Calu3 (cell line): ENCODE measurements at places on chromosomes 1 and 21. TPM values are rescaled to one million over a fixed set of nuclear protein-coding genes. Genes with fewer than 3 reads are reported as not detected.
A peak's percentile ranks its signal among the peaks of the same experiment; 100 is the strongest.

GRCh38 chr1:154935749-154936554, 567 bp downstream of the PMVK start:
- DNase-seq: peak; percentile 28

Gene CRB1
- total RNA-seq: not detected in 2 replicates

GRCh38 chr1:103087256-103087655, 21.1 kb downstream of the COL11A1 start:
- no peak for DNase-seq

DNA sequence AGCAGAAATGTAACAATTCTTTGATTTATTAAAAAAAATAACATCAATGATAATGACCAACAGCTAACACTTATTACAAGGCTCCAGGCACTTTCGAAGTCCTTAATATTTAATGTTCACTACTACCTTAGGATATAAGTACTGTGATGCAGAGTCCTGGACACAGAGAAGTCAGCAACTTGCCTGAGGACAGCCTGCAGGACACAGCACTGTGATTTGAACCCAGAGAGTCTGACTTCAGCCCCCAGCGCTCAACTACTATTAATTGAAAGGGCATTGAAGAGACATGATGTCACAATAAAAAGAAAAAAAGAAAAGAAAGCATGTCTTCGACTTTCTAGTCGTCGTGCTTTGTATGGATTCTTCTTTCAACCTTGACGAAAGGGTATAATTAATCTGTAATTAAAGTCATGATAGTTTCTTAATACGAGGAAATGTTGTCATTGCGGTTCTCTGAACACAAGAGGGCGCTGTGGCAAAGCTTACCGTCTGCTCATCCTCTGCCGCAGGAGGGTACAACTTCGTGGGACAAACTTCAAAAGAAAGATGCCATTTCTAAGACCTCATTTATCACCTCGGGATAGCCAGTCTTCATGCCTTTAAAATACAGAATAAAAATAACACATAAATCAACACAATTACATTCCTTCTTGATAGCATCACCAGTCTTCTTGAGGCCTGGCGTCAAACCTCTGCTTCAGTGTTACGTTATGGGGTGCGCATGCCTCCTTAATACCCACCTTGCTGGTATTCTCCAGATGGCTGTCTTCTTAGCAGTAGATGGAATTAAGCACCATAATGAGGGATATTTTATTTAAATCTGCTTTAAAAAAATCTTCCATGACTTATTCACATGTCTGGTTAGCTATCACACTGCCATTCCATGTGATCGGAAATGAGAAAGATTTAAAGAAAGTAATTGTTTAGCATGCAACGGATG, 240.1 kb downstream of the DISC1 start:
- DNase-seq: peak; percentile 64

- no peak for DNase-seq
These were observed 112.1 kb downstream of the TNFSF18 start for GRCh38 chr1:172938681-172939080.

DNA sequence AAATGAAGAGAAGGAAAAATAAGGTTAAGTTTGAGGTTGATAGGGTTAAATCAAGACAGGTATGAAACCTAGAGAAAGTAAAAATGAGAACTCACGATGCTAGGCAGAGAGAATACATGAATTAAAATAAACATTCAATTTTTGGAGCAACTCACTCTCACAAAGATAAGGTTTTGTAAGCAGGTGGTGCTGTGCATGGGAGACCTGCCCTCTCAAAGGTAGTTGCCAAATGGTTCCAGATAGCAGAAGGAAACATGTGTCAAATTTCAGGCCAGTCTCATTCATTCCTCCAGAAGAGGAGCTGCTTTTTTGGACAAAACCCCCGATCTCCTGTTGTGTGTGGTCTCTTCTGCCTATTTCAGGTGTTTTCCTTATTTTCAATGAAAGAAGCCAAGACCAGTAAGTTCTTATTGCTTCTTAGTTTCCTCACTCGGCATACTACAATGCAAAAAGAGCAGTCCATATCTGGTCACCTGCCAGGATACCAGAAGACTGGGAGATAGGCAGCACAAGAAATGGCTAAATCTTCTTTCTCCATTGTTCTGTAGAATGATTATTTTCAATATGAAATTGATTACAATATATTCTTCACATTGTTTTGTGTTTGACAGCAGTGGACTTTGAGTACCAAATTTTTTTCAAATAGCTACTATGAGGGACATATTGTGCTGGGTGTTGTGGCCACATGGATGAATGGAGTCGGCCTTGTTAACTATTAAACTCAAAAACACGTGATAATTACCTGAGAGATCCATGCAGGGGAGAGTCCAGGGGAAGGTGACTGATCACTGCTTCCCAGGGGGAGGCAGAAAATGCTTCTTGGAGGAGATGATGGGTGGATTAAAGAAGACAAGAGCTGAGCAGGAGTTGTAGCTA, 3.6 kb downstream of the CR1L start:
- no peak for DNase-seq

DNA sequence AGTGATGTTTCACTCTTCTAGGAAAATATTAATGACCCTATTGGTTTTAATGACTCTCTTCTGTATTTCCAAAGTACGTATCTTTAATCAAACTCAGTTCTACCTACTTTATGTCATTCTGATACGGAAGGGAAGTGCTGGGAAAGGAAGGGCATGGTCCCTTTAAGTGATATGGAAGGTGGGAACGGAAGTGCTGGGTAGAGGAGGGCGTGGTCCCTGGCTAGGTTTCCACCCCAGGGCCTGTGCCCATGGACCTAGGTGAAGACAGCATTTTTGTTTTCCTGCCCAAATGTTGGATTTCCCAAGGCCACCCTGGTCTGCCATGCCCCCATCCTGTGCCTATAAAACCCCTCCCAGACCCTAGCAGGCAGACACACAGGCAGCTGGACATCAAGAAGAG, 24.0 kb downstream of the RGS4 start:
- no peak for DNase-seq

- DNase-seq: no peak
These were observed 15.9 kb downstream of the SYT2 start for GRCh38 chr1:202694314-202694713.

DNA sequence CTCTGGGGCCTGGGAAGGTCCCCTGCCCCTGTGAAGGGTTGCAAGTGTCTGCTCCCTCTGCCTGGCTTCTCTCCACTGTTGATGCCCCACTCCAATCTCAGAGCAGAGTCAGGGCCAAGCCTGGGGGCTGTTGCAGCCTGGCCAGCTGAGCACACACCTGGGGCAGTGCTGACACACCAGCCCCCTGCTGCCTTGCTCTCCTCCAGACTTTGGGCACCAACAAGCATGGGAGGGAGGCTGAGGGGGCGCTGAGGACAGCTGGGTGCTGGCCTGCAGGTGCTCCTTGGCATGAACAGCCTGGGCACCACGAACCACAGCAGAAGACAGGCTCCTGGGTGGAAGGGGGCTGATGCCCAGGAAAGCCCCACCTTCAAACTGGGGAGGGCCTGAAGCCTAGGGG, 9.6 kb upstream of the MTR start:
- no peak for DNase-seq

GRCh38 chr1:8586438-8586837, 231.0 kb downstream of the RERE start:
- DNase-seq: no peak

DNA sequence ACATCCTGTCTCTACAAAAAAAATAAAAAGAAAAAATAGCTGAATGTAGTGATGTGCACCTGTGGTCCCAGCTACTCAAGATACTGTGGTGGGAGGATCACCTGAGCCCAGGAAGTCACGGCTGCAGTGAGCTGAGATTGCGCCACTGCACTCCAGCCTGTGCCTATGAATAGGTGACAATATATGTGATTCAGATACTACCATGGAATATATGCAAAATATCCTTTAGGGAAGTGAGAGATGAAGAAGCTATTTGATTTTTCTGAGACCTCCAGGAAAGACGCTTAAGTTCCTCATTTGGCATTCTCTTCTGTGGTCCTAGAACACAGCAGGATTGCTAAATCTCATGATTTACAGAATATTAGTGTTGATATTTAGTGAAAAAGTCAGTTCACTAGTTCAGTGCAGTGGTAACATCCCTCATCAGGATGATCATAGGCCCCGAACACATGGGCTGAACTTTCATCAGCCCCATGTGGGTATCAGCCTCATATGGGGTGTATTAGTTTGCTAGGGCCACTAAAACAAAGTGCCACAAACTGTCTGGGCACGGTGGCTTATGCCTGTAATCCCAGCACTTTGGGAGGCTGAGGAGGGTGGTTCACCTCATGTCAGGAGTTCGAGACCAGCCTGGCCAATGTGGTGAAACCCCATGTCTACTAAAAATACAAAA, 6.0 kb upstream of the VASH2 start:
- DNase-seq: no peak

DNA sequence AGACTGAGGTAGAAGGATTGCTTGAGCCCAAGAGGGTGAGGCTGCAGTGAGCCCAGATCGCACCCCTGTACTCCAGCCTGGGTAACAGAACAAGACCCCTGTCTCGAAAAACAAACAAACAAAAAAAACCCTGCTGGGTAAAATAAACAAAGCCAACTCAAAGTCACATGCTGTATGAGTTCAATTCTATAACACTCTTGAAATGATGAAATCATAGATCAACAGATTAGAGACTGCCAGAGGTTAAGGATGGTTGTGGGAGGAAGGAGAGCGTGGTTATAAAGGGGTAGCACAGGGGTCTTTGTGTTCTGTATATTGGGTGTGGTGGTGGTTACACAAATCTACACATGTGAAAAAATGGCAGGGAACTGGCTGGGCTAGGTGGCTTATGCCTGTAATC, 62.5 kb downstream of the TAS1R2 start:
- DNase-seq: no peak

- peak; percentile 80 for DNase-seq
These were observed 9.9 kb upstream of the CDCA8 start for GRCh38 chr1:37682334-37682987.

Gene GPR37L1
- total RNA-seq: 0.12 and 0.22 TPM in 2 replicates

- DNase-seq: peak; percentile 81
These were observed 150.1 kb downstream of the PLXNA2 start for GRCh38 chr1:208093754-208094719.

- DNase-seq: no peak
These were observed 108.2 kb upstream of the SLC35F3 start for GRCh38 chr1:233796146-233796783.

Gene GNAT2
- not detected in 2 replicates for total RNA-seq

GRCh38 chr1:9827558-9828185, 3.9 kb upstream of the CLSTN1 start:
- DNase-seq: no peak

DNA sequence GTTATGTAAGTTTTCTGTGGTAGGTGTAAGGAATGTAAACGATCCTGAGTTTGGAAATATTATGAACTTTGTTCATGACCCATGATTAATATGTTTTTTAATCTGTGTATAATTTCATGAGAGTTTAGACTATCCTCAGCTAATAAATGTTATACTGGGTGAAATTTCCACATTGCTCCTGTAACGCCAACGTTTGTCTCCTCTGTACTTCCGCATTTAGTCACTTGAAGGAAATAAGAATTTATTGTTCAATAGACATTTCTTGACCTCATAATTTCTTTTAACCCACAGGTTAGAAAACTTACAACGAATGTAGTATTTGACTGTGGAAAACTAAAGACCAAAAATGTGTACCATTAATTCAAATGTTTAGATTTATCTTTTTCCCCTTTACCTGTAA, 876 bp downstream of the KCNJ15 start:
- no peak for DNase-seq

Gene KIF14
- 17.2 and 20.7 TPM in 2 replicates for total RNA-seq

- DNase-seq: peak; percentile 8
These were observed 176.3 kb downstream of the PRDM16 start for GRCh38 chr1:3245344-3245743.

Gene CHODL
- not detected in 2 replicates for total RNA-seq

DNA sequence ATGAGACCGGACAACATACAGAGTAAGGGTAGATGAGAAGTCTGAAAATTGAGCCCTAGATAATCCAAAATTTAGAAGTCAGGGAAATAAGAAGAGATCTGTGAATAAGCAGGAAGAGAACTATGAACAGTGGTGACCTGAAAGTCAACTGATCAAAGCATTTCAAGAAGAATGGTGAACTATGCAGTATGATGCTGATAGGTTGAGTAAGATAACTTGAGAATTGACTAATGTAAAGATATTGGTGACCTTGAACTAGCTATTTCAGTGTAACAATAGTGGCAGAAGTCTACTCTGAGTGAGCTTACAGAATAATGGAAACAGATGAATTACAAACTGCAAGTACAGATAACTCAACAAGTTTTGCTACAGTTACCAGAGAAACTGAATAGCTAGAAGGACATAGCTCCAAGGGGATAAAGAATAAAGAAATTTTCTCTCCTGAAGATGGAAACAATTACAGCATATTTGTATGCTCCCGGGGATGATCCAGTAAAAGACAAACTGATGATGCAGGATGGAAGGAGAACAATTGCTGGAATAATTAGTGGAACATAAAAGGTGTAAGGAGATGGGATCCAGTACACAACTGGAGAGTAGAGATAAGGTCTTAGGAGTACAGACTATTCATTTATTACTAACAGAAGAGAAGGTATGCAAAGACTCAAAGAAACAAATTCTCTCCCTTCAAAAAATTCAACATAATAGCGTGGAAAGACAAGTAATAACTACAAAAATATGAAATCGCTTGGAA, 10.9 kb downstream of the NRDC start:
- no peak for DNase-seq

Gene ERRFI1
- total RNA-seq: 74.9 and 83.0 TPM in 2 replicates

- DNase-seq: no peak
These were observed 34.8 kb downstream of the ZMYND12 start for GRCh38 chr1:42420911-42421585.

GRCh38 chr1:16630661-16631247, 17.4 kb upstream of the NBPF1 start:
- DNase-seq: no peak

GRCh38 chr1:185578293-185578692, 155.9 kb upstream of the HMCN1 start:
- no peak for DNase-seq

DNA sequence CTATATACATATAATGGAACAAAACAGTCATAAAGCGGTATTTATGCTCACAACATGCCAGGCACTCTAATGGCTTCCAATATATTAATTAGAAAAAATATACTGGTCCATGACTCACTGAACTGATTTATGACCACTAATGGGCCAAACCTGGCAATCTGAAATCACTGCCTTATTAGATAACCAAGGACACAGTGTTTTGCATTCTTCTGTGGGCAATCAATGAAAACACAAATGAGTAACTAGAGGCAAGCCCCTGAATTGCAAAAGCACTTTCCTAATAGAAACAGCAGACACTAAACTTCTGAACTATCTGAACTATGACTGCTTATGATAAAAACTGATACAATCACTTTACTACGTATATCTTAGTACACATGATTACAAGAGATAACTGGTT, 3.5 kb downstream of the GCLM start:
- peak; percentile 27 for DNase-seq

Gene OR2L13
- not detected in 2 replicates for total RNA-seq

- no peak for DNase-seq
These were observed 34.5 kb upstream of the SYNC start for GRCh38 chr1:32736812-32737791.
